ENCODE measurements at places on chromosomes 3 and 15. TPM values are rescaled to one million over a fixed set of nuclear protein-coding genes. Genes with fewer than 3 reads are reported as not detected.

Gene TRA2B
- 214 TPM for total RNA-seq

DNA sequence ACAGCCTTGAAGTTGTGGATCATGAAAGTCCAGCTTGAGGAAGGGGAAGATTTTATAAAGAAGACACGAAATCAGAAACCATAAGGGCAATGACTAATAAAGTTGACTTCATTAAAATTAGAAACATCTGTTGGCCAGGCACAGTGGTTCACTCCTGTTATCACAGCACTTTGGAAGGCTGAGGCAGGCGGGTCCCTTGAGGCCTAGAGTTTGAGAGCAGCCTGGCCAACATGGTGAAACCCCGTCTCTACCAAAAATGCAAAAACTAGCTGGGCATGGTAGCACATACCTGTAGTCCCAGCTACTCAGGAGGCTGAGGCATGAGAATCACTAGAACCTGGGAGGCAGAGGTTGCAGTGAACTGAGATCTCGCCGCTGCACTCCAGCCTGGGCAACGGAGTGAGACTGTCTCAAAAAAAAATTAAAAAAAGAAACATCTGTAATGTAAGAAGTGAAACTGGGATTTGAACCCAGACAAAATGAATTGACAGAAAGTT lies 7.9 kb upstream of the UBXN7 start:
- H3K27me3 ChIP-seq, result no peaks in the 10 kb centered on the region
- H3K36me3 ChIP-seq, result no peaks in the 10 kb centered on the region
- no peak overlapping the region for H3K4me3 ChIP-seq
- no peak for DNase-seq
- no peak overlapping the region for H3K27ac ChIP-seq

- H3K27me3 ChIP-seq, result no peaks in the 10 kb centered on the region
- H3K36me3 ChIP-seq, result no peaks in the 10 kb centered on the region
- no peak for DNase-seq
- H3K4me3 ChIP-seq, result no peak overlapping the region
These were observed 358.3 kb upstream of the CFAP20DC start for GRCh38 chr3:59408047-59408624.

DNA sequence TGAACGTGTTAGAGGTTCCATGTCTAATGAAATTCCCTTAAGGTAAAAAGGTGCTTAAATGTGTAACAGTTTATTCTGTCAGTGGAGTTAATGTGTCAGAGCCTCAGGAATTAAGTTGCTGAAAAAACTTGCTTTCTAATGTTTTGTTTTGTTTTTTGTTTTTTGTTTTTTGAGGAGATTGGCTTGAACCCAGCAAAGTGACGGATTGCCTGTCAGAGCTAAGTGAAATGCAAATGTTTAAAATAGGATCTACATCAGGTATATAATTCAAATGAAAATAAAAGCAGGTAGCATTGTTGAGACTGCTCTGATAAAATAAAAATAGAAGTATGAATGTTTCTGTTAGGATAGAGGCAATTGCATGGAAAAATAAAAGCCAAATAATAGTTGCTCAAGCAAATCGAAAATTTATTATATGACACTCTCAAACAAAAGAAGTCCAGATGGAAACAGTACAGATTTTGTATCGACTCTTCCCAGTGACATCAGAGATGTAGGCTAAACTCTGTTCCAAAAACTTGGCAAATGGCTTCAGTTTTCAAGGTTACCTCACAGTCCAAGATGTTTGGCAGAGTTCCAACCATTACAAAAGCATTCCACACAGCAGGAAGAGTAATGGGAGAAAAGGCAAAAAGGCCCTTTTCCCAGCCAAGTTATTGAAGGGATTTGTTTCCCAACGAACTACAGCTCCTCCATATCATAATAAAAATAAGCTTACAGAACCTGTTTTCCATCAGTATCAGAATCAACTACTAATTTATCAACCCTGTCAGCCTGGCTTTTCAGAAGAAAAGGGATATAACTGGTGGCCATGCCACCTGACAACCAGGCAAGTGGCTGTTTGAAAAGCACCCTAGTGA lies 291.0 kb downstream of the TBL1XR1 start:
- no peak overlapping the region for H3K27ac ChIP-seq
- no peaks in the 10 kb centered on the region for H3K36me3 ChIP-seq
- peaks cover 5% of the 10 kb centered on the region for H3K27me3 ChIP-seq
- no peak overlapping the region for H3K4me3 ChIP-seq
- no peaks in the 10 kb centered on the region for H3K4me1 ChIP-seq
- peak; percentile 88 for DNase-seq

Gene RAD51
- total RNA-seq, result 29.7 TPM

GRCh38 chr3:135023996-135024658 lies 229.1 kb downstream of the EPHB1 start:
- no peak overlapping the region for H3K4me3 ChIP-seq
- H3K27ac ChIP-seq, result no peak overlapping the region
- H3K27me3 ChIP-seq, result no peaks in the 10 kb centered on the region
- no peaks in the 10 kb centered on the region for H3K4me1 ChIP-seq
- H3K36me3 ChIP-seq, result no peaks in the 10 kb centered on the region
- DNase-seq, result no peak

- no peak overlapping the region for H3K4me3 ChIP-seq
- no peak overlapping the region for H3K27ac ChIP-seq
- H3K27me3 ChIP-seq, result no peaks in the 10 kb centered on the region
- peaks cover 2% of the 10 kb centered on the region for H3K36me3 ChIP-seq
- H3K4me1 ChIP-seq, result no peaks in the 10 kb centered on the region
These were observed 39.3 kb downstream of the TRAK1 start for GRCh38 chr3:42130329-42131070.

- H3K27ac ChIP-seq, result no peak overlapping the region
- no peaks in the 10 kb centered on the region for H3K4me1 ChIP-seq
- H3K4me3 ChIP-seq, result no peak overlapping the region
- no peaks in the 10 kb centered on the region for H3K36me3 ChIP-seq
- DNase-seq, result no peak
These were observed 60.5 kb upstream of the KLF13 start for GRCh38 chr15:31265871-31266711.

Gene TMCO5A
- not detected for total RNA-seq

DNA sequence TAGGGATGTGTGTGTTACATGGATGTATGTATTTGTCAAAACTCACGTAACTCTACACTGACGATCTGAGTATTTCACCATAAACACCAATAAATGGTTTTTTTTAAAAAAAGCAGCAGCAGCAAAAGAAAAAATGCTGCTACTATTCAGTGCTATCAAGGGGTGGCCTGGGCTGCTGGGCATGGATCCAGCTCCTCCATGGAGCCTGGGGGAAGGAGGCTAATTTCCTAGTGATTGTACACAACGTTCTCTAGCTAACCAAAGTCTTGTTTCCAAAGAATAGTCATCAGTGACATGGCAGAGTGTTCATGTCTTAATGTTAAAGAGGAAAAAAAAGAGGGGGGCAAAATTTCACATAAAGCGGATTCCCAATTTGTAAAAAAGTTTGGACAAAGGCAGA lies 29.0 kb downstream of the POMGNT2 start:
- H3K27ac ChIP-seq, result no peak overlapping the region
- no peaks in the 10 kb centered on the region for H3K4me1 ChIP-seq
- H3K36me3 ChIP-seq, result no peaks in the 10 kb centered on the region
- H3K27me3 ChIP-seq, result no peaks in the 10 kb centered on the region

Gene ZKSCAN7
- 1.9 TPM for total RNA-seq

GRCh38 chr15:40118473-40118872 lies 9.8 kb upstream of the BMF start:
- H3K36me3 ChIP-seq, result no peaks in the 10 kb centered on the region
- peaks cover 16% of the 10 kb centered on the region for H3K27me3 ChIP-seq
- no peak overlapping the region for H3K4me3 ChIP-seq

DNA sequence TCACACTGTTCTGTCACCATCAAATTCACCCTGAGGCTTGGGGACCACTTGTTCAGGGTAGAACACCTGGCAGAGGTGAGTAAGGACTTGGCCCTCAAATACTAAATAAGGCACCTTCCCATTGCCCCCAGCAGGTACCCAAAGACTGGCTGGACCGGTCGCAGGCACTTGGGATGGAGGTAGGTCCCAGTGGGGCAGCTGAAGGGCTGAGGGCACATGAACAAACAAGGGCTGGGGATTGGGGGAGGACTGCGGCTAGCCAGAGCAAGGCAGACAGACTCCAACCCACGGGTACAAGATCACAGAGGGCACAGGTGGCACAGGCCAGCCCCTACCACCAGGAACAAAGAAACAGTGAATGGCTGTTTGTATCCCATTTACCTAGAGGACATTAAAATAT lies 1.9 kb downstream of the MRPS25 start:
- H3K4me1 ChIP-seq, result peaks cover 10% of the 10 kb centered on the region
- H3K27me3 ChIP-seq, result no peaks in the 10 kb centered on the region
- no peak for DNase-seq
- peaks cover 3% of the 10 kb centered on the region for H3K36me3 ChIP-seq

Gene NEK11
- total RNA-seq, result 4.3 TPM

Gene AADACL2
- not detected for total RNA-seq

DNA sequence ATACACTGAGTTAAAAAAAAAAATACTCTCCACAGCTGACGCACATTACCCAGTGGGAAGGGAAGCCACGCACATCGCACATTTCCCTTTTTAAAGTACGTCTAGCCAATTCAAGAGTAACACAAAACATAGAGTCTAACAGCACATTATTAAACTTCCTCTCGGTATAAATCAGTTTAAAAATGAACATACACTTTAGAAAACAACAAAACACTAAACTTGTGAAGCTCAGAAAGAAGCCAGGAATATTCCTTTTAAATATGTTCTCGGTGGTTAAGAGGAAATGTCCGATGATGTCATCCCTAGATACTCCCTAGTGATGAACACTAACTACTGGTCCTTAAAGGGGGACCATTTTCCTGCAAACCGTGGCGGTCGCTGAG lies 721 bp downstream of the MYEF2 start:
- H3K4me1 ChIP-seq, result peaks cover 12% of the 10 kb centered on the region
- peak overlapping the region; percentile 84 for H3K27ac ChIP-seq
- no peaks in the 10 kb centered on the region for H3K36me3 ChIP-seq
- H3K4me3 ChIP-seq, result peak overlapping the region; percentile 14
- H3K27me3 ChIP-seq, result no peaks in the 10 kb centered on the region

Gene PAK6
- not detected for total RNA-seq

DNA sequence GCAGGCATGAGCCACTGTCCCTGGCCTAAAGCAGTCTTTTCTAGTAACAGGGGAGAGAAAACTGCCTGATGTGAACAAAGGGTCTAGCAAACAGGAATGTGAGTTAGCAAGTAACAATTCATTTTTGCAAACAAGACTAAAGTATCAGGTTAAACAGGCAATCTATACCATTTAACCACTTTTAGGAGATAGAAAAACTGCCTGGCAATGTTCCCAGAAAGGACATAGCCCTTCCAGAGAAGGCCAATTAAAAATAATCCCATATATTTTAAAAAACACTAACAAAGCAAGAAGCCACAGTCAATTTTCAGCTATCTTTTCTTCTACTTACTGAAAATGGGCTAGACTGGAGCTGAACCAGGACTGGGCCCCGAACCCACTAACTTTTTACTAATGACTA lies 6.3 kb downstream of the RBSN start:
- DNase-seq, result no peak
- H3K27ac ChIP-seq, result no peak overlapping the region

Gene CHRD
- total RNA-seq, result 0.53 TPM

DNA sequence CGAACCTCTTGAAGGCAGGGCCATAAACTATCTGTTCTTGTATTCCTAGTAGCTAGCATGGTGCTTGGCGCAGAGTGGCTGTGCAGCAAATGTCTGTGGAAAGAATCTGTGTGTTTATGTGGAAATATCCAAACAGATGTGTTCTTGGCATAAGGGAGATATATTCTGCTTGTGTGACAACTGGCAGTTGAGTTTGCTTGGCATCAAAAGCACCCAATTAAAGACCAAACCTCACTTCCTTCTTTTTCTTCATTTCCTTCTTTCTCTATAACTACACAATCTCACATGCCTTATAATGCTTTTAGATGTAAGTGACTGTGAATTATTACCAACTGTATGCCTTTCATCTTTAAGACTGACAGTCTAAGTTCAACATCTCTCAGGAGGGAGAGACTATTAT lies 296.5 kb downstream of the SLC9A9 start:
- DNase-seq, result no peak
- H3K36me3 ChIP-seq, result no peaks in the 10 kb centered on the region
- H3K27me3 ChIP-seq, result no peaks in the 10 kb centered on the region
- H3K27ac ChIP-seq, result no peak overlapping the region
- no peak overlapping the region for H3K4me3 ChIP-seq
- no peaks in the 10 kb centered on the region for H3K4me1 ChIP-seq

Gene HYAL3
- total RNA-seq, result 3.8 TPM

DNA sequence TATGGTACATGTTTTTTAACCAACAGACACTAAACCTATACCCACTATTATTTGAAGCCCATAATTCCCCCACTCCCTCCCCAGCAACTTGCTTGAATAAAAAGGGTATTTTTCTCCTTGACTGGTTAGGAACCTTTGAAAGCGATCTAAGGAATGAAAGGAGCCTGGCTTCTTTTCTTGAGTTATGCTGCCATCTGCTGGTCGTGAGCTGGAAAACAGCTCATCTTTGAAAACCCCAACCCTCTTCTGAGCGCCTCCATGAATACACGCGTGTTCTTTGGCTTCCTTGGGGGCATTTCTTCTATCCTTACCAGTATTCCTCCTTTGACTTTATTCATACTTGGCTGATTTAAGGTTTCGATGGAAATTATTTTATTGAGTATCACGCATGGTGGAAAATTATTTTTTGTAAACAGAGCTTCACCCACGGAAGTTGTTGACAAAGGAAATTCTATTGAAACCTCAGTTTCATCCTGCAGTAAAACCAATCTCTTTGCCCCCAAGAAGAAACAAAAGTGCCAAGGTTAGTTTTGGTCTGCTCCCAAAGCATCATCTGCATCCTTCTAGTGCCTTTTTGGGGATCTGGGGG lies 171.6 kb downstream of the SV2B start:
- no peaks in the 10 kb centered on the region for H3K36me3 ChIP-seq
- peak; percentile 66 for DNase-seq
- no peaks in the 10 kb centered on the region for H3K27me3 ChIP-seq
- H3K4me3 ChIP-seq, result no peak overlapping the region

DNA sequence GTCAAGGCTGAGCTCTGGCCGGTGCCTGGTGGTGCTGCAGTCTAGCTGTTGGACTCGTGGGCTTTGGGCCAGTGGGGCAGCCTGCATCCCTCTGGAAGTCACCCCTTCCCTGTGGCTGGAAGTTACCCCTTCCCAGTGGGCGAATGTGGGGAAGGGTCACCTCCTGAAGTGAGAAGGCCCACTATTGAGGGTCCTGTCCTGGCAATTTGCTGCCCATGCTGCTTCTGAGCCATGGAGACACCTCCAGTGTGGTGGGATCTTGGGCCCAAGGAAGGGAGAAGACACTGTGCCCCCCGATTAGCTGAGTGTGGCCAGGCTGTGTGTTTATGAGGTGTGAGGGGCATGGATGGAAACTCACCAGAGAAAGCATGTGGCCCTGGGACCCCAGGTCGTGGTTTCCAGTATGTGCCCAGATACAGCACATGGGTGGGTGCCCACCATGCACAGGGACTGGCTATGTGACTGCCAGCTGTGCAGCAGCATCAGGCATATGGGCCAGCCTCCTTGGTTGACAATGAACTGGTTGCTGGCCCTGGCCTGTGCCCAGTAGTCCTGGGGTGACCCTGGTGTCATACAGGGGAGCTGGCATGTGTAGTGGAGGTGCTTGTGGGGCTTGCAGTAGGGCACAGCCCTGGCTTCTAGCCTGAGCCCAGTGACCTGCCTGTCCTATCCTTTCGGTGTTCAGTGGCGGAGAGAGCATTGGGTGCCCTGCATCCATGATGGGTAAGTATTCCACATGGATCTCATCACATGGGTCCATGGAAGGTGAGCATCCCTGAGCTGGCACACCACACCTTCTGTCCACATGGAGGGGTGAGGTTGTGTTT lies 221.2 kb downstream of the SNRPN start:
- no peaks in the 10 kb centered on the region for H3K36me3 ChIP-seq
- H3K4me1 ChIP-seq, result no peaks in the 10 kb centered on the region
- no peaks in the 10 kb centered on the region for H3K27me3 ChIP-seq

GRCh38 chr3:47515864-47516319 lies 2.4 kb upstream of the ELP6 start:
- H3K4me3 ChIP-seq, result no peak overlapping the region
- no peak for DNase-seq
- H3K27me3 ChIP-seq, result no peaks in the 10 kb centered on the region

Gene SPTSSB
- not detected for total RNA-seq
